ENCODE measurements at places on chromosomes 1 and 21. TPM values are rescaled to one million over a fixed set of nuclear protein-coding genes. Genes with fewer than 3 reads are reported as not detected.

GRCh38 chr1:93442008-93442666 is 5.8 kb upstream of the FNBP1L start:
- DNase-seq: no peak

DNA sequence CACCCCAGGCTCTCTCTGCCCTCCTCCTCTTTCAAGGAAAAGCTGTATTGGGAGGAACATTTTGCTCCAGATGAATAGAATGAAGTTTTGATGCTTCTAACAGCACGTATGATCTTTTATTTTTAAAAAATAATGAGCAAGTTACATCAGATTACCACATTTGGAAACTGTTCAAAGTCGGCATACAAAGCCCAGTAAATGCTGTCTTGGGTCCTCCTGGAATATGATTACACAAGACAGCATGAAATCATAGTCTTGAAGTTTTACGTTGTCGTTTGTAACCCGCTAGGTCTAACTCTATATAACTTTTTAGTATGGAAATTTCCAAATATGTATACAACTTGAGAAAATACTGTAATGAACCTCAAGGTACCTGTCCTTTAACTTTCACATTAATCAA is 385.6 kb downstream of the HLX start:
- DNase-seq: no peak

DNA sequence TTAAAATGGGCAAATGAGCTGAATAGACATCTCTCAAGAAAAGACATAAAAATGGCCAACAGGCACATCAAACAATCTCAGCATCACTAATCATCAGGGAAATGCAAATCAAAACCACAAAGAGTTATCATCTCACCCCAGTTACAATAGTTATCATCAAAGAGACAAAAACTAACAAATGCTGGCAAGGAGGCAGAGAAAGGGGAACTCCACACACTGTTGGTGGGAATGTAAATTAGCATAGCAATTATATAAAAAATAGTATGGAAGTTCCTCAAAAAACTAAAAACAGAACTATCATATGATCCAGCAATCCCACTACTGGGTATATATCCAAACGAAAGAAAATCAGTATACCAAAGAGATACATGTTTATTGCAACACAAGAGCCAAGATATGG is 68.7 kb downstream of the DENND1B start:
- no peak for DNase-seq

DNA sequence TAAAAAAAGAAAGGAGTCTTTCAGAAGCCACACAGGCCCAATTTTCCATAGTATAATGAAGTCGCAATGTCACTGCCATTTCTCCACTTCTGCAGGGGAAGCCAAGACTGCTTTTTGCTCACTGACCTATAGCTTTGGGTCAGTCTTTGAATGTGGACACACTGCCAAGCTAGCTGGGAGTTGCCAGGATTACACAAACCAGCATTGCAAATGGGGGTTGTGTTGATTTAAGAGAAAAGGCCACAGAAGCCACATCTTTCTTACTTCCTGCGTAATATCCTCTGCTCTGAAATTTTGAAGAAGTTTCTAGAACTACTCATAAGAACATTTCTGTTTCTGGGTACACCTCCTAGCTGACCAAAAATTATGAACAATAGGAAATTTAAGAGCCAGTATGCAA is 45.8 kb upstream of the SAMSN1 start:
- DNase-seq: no peak

DNA sequence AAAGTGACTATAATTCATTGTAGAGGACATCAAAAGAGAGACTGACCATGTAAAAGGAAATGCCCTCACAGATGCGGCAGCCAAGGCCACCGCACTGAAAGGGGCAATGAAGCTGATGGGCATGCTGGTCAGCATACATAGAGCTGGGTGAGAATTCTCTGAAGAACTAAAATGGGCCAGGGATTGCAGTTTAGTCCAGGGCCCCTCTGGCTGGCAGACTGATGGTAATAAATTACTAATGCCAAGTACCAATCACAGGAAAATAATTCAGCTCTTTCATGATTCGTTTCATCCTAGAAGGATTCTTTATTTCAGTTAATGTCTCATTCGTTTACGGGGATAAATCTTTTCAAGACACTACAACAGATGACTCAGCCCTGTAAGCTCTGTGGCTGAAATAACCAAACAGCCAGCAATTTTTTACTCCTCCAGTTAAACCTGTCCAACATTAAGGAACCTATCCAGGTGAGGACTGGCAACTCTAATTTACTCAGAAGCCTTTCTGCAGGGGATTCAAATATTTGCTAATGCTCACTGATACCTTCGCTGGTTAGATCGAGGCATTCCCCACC is 56.9 kb upstream of the MAP1LC3C start:
- DNase-seq: no peak

DNA sequence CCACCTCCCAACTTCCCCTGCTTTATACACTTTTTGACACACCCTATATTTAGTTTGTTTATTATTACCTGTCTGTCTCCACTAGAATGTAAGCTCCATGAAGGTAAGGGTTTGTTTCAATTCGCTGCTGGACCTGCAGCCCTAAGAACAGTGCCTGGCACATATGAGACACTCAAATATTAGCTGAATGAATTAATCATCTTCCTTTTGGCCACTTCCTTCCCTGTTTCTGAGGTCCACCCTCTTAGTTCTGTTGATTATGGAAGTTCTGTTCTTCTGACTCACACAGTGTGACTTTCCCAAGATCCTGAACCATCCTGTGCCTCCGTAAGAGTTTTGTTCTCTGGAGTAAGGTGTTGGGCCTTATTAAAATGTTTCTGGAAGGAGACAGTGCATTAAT is 40.4 kb upstream of the GJA5 start:
- DNase-seq: no peak

GRCh38 chr21:34801519-34802132 is 132.8 kb downstream of the CLIC6 start:
- DNase-seq: no peak

The CD164L2 gene
- total RNA-seq: not detected

The KRTAP12-2 gene
- not detected for total RNA-seq

The U2AF1 gene
- total RNA-seq: 33.7 TPM

The PRR9 gene
- total RNA-seq: not detected

The CCDC27 gene
- not detected for total RNA-seq
